ENCODE measurements at places on chromosomes 11 and 22.

DNA sequence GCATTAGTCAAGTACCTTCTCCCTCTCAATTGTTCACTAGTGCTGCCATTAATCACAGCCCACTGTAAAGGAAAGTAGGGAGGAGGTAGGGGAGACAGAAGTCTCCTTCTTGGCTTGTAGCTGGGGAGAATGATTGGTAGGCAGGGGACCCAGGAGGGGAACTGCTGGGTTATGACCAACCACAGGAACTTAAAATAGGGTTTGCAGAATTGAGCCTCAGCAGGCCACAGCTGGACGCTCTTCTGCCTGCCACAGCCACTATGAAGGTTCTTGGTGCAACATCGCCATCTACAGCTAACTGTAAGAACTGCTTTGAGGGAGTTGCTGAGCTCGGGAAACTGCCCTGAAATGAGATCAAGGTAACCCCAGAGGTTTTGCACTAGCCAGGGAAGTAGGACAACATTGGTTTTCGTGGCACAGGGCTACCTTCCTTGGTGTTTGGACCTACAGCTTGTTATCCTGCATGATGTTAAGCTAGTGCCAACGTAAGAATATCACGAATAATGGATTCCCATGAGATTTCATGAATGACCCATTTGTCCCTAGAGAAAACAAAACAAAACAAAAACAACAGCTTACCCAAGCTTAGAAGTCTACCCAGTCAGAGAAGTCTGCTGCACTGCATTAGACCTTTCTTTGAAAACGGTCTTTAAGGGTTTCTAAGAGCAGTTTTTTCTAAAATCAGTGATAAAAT, 787.1 kb upstream of the API5 start:
- DNase-seq, result no peak

GRCh38 chr11:75826461-75827230, 11.6 kb downstream of the UVRAG start:
- no peak for DNase-seq

GRCh38 chr22:32421484-32421883, 9.4 kb upstream of the RTCB start:
- DNase-seq, result no peak

DNA sequence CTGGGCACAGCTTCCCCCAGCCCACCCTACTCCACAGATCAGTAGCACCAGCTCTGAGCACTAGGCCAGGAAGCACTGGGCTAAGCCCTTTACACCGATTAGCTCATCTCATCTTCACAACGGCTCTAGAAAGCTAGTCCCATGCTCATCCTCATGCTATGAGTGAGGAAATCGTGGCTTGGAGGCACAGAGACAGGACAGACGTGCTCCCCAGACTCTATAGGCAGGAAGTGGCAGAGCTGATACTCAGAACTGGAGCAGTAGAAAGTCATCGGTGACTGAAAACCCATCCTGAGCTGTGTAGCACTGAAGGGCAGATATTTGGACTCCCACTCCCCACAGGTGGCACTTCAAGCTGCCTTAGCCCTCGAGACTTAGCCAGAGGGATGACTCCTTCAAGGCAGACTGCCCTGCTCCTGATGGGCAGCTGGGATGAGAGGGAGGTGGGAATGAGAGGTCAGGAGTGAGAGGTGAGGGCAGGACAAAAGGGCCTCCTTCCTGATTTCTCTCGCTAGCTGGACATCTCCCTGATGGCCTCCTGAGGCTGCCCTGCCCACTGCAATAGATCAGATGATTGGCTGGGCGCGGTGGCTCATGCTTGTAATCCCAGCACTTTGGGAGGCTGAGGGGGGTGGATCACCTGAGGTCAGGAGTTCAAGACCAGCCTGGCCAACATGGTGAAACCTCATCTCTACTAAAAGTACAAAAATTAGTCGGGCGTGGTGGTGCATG, 9.7 kb downstream of the CD5 start:
- no peak for DNase-seq

GRCh38 chr22:22894740-22895731, 7.4 kb downstream of the IGLL5 start:
- DNase-seq, result no peak

GRCh38 chr11:3203221-3204043, 15.2 kb downstream of the MRGPRG start:
- no peak for DNase-seq

- DNase-seq, result no peak
Measured at GRCh38 chr11:62069374-62069773, 54.4 kb upstream of the INCENP start.

DNA sequence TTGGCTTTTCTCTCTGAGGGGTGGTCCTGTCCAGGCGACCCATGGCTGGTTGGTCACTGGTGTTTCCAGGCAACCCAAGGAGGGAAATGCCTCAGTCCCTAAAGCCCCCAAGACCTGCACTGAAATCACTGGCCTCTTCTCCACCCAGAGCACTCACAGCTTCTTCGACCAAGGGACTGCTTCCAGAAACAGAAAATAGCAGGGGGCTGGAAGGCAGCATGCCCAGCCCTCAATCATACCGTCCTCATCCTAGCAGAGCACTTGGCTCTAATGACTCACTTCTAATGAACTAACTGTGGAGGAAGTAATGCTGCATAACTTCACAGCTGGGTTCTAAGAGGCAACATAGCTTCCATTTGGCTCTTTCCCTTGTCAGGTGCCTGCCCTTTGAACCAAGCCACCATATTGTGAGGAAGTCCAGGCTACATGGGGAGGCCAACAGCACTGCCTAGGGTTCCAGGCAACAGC, 27.6 kb downstream of the DKK3 start:
- no peak for DNase-seq

DNA sequence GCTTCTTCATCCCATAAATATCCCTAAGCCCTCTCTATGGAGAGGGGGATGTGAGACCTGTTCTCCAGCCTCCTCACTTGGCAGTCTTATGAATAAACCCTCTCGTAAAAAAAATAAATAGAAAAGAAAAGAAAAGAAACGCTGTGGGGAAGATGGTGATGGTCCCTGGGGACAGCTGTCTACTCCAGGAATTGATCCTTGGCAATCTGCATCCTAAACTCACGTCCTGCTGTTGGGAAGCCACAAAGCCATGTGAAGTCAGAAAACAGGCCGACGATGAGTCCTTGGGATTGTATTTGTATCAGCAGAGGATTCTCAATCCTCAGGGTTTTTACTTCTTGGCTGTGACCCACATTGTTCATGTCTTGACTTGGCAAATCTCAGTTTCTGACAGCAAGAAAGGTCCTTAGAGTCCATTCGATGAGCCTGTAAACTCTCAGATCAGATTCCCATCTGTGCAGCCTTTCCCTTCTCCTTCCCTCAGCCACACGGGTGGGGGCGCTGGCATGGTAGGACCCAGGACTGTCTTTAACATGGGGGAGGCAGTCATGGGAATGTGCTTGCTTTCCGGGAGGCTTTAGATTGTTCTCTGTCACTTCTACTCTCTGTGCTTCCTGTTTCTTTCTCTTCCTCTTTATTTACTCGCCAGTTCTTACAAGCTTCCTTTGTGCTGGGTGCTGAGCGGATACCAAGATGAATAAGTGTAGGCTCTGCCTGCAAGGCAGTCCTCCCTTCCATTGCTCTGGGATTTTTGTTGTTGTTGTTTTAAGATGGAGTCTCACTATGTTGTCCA, 24.9 kb downstream of the TCP11L1 start:
- no peak for DNase-seq

- DNase-seq, result no peak
Measured at GRCh38 chr22:48798281-48799226, 1029.1 kb downstream of the BRD1 start.

All from stimulated activated CD8-positive, alpha-beta memory T cell treated with anti-CD3 and anti-CD28 coated beads, Interleukin-7, amount 100 ng/mL, for 1 hour (primary cell).